ENCODE measurements at places on chromosomes 13 and 19.

DNA sequence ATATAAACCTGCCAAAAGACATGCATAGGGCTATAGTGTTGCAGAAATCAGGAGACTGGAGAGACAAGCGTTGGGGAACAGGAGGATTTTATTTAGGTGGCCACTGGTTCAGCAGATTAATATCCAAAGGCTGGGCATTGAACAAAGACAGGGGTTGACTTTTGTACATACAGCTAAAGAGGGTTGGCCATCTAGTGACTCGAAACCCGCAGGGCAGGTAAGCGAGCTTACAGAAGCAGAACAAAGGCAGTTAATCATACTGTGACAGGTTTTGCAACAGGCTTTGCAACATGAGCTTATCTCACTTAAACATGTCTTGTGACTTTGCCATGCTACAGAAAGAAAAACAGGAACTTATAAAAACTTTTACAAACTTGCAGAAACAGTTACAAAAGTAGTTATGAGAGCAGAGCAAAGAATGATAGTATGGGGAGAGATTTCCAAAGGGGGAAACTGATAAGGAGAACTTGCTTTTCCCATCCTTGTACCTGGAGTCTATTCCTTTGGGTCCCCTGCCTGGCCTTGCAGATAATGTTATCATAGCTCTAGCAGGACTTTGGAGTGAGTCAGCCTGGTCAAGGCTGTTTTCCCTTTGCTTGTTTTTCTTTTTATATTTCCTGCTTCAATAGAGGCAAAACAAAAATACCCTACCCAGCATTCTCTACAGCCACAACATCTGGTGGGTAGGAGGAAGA is 234.2 kb downstream of the PCDH17 start:
- no peak for DNase-seq

DNA sequence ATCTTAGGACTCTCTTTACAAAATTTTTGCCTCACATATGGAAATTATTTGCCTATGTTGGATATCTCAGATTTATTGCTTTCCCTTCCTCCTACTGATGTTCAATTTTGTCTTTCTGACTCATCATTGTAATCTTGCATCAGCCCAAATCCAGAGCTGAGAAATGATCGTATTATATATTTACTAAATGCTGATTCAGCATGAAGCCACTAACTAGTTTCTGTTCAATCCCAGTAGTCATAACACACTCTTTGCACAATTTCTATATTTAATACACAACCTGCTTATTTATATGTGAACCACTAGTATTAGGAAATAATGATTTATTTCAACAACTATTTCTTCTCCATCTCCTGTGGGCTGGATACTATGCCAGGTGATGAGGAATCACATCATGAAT is 161.1 kb upstream of the PCDH17 start:
- DNase-seq, result no peak

DNA sequence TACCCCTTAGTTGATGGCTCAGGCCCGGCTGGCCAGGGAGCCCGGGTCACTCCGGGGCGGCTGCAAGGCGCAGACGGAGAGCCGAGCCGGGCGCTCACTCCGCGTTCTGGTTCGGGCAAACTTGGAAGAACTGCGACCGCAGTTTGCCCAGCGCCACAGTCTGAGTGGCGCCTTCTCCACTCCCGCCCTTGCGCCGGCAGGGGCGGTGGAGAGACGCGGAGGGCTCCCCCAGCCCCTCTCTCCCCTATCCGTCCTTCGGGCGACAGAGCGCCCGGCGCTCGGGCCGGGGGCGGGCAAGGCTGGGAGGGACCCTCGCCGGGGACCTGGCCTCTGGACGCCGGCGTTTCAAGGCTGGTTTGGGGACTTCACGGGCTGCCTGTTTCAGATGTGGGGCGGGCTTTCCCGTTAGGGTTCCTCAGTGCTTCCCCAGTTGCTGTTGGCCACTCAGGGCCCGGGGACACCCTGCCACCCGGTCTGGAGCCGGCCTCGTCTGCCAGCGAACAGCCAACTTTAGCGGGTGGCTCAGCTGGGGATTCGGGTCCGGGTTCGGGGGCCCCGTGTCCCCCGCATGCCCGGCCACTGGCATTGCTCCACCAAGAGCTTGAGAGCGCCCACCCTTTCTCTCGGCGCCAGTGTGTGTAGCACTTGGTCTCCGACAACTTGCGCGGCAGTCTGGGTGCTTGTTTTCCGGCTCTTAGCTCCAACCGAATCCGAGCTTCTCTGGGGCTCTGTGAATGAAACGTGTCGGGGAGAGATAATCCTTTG is 1.5 kb downstream of the GPC6 start:
- DNase-seq, result no peak

DNA sequence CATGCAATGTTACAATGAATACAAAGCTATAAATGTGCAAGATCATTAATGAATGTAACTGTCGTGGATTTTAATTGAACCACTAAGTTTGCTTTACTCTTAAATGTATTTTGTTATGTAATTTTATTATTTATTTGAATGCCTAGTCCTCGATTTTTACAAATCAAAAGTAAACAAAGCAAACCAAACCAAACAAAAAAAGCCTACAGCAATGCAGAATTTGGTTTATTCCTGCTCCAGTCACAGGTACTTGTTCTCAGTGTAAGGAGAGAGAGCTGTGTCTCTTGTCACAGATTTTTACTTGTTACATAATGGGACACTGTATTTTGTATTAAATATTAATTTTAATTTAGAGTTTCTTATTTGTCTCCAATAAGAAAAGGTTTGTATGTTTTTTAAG is 584.3 kb upstream of the SLITRK6 start:
- DNase-seq, result no peak

DNA sequence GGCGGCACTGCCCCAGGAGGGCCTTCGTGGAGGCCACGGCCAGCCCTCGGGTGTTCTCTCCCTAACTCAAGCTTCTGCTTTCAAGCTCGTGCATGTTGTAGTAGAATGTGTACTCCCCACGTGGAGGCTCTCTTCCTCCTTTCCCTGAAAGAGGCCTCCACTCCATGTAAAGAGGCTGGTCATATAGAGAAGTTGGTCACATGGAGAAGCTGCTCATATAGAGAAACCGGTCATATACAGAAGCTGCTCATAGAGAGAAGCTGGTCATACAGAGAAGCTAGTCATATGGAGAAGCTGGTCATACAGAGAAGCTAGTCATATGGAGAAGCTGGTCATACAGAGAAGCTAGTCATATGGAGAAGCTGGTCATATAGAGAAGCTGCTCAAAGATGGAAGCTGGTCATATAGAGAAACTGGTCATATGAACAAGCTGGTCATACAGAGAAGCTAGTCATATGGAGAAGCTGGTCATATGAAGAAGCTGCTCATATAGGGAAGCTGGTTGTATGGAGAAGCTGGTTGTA is 152.5 kb downstream of the COL4A1 start:
- no peak for DNase-seq

DNA sequence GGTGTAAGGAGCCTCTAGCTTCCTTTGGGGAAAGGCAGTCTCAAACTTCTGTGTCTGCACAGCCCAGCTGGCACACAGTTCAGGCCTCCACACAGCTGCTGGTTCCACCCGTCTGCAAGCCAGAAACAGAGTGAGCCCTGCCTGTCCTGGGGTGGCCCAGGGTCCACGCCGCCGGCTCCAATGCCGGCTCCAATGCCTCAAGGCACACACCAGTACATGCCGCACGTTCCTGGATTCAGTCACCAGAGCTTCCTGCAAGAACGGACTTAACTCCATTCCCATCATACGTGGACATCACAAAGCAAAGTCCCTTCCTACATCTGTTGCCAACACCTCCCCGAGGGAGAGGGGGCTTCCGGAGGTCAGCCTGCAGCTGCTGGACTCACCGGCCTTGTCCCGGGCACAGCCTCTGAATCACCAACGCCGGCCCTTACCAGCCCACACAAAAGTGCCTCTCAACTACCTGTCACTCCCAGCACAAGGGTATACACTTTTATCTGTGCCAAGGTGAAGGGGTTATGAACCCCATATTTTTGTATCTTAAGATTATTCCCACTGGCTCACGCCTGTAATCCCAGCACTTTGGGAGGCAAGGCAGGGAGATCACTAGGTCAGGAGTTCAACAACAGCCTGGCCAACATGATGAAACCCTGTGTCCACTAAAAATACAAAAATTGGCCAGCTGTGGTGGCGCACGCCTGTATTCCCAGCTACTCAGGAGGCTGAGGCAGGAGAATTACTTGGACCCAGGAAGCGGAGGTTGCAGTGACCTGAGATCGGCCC is 8.5 kb downstream of the SH3GL1 start:
- no peak for DNase-seq

- DNase-seq, result no peak
Measured at GRCh38 chr13:41858780-41859179, 102.1 kb downstream of the VWA8 start.

DNA sequence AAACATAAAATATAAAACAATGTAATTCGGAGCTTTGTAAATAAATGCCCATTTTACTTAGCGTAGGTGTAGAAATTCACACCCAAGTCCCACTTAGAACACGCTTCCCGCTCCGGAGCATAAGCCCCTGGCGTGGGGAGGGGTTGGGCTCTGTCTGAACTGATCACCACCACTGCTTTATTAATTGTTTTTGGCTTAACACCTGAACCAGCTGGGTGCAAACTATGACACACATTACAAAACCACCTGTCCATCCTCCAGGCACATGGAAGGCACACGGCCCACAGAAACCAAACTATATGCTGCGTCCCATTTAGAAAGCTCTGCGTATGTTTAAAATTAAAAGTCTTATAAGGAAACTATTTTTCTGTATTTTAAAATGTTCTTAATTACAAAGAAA is 25.9 kb downstream of the RASA3 start:
- DNase-seq, result no peak

DNA sequence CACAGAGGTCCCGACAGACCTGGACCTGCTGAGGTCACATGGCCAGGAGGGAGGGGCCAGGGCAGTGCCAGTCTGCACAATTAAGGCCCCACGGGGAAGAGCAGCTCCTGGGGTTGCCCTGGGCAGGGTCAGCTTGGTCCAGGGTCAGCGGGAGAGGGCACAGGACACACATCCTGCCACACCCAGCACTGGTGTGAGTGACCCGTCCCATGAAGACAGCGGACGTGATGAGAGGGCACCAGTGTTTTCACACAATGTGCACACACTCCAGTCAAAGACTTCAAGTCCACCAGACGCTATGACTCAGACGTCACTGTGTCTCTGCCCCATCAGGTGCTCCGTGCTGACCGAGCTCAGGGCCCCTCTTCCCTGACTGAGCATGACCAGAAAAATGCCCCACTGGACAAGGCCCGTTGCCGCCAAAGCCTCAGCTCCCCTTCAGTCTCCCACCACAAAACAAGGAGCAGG is 4.2 kb downstream of the TMEM259 start:
- no peak for DNase-seq

DNA sequence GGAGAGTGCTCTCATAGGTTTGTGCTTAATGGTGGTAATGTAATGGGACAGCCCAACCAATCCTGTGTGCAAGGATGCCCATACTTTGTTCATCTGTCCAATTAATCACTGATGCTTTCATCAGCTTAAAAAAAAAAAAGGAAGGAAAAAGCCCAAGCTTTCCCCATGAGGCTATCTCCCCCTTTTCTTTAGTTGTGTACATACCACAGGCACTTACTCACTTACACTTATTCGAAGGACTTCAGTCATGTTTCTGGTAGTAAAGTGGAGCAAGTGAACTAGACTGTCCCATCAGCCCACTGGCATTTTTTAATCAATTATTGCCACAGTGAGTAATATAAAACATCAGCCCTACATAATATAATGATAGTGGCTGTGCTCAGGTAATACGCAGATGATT is 183.5 kb upstream of the UFM1 start:
- DNase-seq, result no peak

DNA sequence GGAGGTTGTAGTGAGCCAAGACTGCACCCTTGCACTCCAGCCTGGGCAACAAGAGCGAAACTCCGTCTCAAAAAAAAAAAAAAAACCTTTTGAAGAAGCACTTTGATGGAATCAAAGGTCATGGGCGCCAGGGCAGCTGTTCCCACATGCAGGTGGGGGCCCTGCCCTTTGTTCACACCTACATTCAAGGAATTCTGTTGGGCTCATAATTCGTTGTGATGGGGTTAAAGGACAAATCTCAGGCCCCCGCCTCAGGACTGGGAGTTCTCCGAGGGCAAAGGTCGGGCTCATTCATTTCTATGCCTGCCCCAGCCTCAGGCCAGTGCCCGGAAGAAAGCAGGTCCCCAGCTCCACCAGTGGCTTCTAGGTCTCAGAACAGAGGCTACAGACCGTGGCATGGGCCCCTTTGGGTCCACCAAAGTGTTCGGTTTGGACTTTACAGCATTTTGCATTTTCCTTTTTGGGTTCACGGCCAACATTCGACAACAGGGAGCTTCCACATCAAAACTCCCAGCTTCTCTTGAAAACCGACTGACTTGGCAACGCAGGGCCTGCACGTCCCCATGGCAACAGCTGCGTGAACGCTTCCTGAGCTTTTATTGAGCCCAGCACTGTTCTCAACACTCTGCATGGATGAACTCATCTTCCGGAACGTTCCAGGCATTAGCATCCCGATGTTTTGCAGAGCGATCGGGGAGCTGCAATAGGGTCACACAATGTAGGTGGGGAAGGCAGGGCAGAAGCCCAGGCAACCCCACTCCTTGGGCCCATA is 10.1 kb upstream of the GTF2F1 start:
- no peak for DNase-seq

- DNase-seq, result no peak
Measured at GRCh38 chr19:35381926-35382325, 11.1 kb downstream of the GPR42 start.

GRCh38 chr19:5977222-5977784 is 637 bp downstream of the RANBP3 start:
- DNase-seq, result no peak

GRCh38 chr13:114071410-114071809 is 61.0 kb downstream of the RASA3 start:
- no peak for DNase-seq

DNA sequence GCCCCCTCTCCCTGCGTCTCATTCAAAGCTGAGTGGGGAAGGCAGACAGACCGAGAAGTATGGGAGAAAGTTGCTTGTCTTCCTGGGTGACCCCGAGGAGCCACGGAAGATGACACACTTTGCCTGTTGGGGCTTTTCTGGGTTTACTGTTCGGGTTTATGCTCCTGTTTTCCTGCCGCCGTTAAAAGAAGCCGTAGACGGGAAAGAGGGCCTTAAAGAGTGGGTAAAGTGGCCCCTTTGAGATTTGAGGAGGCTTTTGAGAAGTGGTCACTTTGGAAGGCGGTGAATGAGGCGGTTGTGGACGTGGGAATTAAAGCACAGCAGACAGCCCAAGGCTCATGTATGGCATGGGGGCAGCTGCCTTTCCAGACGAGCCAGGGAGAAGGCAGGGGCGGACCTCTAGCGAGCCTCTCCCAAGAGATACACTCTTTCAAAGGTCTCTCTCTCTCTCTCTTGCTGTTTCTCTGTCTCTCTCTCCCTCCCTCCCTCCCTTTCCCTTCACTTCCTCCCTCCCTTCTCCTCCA is 493 bp upstream of the LHFPL6 start:
- no peak for DNase-seq

GRCh38 chr13:74449811-74450524 is 315.8 kb upstream of the KLF12 start:
- DNase-seq, result no peak
